Right renal pelvis (tissue), 4 donors: ENCODE measurements at places on chromosomes 7 and 10. TPM values are rescaled to one million over a fixed set of nuclear protein-coding genes. Genes with fewer than 3 reads are reported as not detected.

GRCh38 chr7:47543714-47544113 lies 38.2 kb downstream of the TNS3 start:
- DNase-seq, result no peak

- DNase-seq, result no peak
Observed at GRCh38 chr10:24951201-24952142, 934 bp downstream of the PRTFDC1 start.

GRCh38 chr10:11176746-11177145 lies 159.1 kb downstream of the CELF2 start:
- DNase-seq, result no peak

DNA sequence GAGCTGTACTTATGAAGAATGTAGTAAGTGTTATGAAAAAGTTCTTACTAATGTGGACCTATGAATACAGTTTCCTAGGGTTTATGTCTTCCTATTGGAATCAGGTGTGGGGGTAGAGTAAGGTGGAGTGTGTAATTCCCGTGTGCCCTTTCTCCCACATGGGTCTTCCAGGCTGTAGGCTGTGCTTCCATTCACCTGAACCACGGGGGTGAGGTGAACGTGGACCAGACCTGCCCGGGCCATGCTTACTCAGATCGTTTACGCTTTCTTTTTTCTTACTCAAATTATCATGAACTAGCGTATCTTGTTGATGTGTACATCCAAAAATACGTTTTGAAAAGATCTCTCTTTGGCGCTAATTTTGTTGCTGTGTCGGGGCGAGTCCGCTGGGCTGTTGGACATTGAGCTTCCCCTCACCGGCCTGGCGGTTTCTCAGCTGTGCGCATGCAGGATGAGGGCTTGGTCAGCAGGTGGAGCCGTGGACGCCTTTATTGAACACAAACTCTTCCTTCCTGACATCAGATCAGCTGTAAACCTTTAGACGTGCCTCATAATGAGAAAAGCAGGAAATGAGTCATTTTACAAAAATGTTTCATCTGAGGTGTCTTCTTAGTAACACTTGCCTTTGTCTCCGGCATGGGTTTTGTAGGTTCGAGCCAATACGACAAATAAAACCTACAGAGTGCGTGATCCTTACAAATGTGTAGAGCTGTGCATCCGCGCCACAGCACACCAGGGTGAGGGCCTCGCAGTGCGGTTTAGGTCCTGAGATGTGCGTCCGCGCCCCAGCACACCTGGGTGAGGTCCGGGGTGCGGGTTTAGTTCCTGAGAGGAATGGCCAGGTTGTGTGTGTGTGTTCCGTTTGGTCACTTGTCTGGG lies 53.8 kb downstream of the WDR37 start:
- DNase-seq, result peak; percentile 45

DNA sequence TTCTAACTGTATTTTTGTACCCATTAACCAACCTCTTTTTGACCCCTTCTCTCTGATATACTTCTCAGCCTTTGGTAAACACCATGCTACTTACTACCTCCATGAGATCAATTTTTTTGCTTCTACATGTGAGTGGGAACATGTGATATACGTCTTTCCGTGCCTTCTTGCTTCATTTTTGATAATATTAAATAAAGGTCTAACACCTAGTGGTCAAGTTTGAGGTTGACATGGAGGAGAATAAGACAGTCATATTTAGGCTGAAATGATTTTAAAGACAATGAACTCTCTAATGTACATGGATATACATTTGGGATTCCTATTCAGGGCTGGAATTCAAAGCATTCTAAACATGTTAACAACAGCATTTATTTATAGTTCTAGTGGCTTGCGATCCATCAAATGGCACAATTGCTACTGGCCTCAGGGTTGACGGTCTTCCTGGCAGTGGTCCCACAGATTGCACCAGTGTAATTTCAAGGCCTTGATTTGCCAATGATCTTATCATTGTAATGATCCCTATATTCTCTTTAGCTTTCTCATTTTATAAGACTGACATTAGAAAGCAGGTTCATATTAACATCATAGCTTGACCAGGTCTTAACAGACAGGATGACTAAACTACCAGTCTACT lies 315.9 kb upstream of the ETV1 start:
- DNase-seq, result no peak

GRCh38 chr10:8323428-8324054 lies 269.1 kb downstream of the GATA3 start:
- DNase-seq, result no peak

GRCh38 chr7:97732565-97733275 lies 834 bp downstream of the TAC1 start:
- no peak for DNase-seq

- no peak for DNase-seq
Observed at GRCh38 chr7:46927131-46927810, 654.6 kb downstream of the TNS3 start.

- no peak for DNase-seq
Observed at GRCh38 chr7:70698219-70698832, 433.6 kb upstream of the GALNT17 start.

GRCh38 chr7:132430041-132430855 lies 146.0 kb downstream of the PLXNA4 start:
- no peak for DNase-seq

DNA sequence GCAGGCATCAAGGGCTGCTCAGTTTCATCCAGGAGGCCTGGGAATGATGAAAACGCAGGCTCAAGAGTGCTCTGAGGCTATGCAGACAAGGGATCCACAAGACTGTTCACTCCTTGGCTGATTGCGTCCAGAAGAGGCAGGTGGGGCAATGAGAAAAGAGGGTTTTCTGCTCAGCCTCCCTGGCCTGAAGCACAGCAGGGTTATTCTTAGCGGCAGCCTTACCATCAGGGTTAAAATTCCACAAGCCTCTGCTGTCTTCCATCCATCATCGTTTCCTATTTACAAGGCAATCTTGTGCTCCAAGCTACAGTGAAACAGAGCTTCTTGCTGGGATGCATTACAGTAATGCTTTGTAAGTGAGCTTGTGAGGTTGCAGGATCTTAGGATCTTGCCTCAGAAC lies 129.4 kb upstream of the SHH start:
- no peak for DNase-seq

- no peak for DNase-seq
Observed at GRCh38 chr10:119806334-119807130, 66.1 kb downstream of the MCMBP start.

GRCh38 chr10:95560278-95561176 lies 644 bp downstream of the SORBS1 start:
- no peak for DNase-seq

DNA sequence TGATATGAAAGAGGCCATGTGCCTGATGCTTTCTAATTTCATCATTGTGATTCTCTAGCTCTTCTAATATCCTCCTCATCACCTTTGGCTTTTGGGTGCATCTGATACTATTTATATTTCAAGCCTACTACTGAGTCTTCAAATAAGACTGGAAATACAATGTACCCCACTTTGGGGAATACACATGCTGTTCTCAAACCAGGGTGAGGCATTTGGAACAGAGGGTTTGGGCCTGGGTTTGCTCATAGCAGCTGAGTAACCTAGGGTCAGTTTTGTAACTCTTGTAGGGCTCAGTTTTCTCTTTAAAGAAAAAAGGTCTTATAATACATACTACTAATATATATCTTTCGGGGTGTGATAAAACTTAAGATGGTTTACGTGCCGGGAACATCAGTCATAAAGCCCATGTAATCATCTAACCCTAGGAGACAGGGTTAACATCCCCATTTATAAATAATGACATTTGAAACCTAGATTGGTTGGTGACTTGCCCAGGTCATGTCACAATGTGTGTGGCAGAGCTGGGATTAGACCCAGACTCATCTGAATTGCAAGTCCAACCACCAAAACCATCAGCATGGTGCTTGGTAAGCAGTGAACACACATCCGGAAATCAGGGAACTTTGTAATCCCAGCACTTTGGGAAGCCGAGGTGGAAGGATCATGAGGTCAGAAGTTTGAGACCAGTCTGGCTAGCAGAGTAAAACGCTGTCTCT lies 23.0 kb downstream of the AKR1B15 start:
- DNase-seq, result no peak

- DNase-seq, result no peak
Observed at GRCh38 chr10:131870831-131871672, 29.8 kb upstream of the PPP2R2D start.

- no peak for DNase-seq
Observed at GRCh38 chr7:80910228-80910627, 8.6 kb downstream of the SEMA3C start.

DNA sequence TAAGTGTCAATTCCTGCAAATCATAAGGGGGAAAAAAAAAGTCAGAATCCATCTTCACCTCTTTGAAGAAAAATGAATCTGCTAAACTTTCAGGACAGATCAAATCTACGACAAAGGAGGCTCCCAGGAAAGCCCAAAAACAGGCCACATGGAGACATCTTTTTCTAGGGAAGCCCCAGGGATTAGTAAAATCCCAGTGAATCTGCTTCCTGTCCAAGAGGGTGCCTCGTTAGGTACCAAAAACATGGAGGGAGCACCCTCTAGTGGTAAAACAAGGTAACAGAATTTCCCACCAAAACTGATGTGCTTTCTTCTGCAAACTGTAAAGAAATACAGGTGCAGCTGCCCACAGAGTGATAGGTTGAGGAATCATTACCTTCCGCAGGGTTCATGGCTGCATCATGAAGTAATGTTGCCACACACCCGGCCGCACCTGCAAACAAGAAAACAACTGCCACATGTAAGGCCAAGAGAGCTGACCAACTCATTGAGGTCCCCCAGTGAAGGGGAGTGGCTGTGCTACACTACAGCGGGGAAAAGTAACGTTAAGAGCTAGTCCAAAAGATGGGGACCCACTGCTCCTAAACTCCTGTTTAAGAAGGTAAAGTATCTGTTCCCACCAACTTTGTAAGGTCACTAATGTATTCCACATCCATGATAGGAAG lies 7.9 kb downstream of the SLC25A28 start:
- DNase-seq, result peak; percentile 38

GRCh38 chr10:5860066-5860465 lies 29.6 kb downstream of the ANKRD16 start:
- DNase-seq, result no peak

- peak; percentile 43 for DNase-seq
Observed at GRCh38 chr7:34133983-34134782, 228.8 kb downstream of the BMPER start.

DNA sequence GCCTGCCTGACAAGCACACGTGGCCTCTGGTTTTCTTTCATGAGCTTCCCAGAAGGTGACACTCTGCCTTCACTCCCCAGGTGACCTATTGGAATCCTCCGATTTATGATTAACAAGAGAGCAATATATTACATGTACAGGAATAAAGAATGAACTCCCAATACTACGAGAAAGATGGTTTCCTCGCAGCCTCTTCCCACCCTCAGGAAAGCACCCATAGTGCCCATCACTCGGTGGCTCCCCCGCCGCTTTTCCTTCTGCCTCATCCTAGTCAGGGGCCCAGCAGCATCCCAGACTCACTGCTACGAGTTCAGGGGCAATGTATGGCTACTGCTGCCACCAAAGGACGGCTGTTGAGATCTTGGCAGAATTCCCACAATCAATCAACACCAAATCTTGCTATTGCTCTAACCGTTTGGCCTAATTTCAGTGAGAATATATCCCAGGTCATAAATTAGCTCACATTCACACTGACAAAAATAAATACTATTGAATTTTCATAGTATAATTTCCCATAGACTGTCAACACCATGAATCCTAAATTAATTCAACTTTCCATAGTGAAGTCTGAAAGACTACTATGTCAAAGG lies 196.3 kb downstream of the TNS3 start:
- no peak for DNase-seq

GRCh38 chr10:88980247-88980646 lies 10.4 kb upstream of the FAS start:
- no peak for DNase-seq

DNA sequence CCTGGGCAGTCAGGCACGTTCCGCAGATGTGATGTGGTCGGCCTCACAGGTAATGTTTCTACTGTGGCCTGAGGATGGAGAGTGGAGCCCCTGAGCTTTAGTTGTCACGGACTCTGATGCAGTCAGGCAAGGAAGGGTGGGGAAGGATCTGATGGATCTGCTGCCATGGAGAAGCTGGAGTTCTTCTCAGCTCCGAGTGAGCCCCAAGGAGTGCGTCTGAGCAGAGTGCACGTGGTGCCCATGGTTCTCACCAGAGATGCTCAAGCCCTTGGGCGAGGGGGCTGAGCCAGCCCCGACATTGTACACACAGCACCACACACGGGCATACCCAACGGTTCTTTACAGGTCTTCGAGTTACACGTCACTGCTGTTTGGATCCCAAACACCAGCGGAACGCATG lies 192.5 kb downstream of the EBF3 start:
- no peak for DNase-seq

GRCh38 chr7:118802726-118803125 lies 578.2 kb downstream of the ANKRD7 start:
- no peak for DNase-seq

DNA sequence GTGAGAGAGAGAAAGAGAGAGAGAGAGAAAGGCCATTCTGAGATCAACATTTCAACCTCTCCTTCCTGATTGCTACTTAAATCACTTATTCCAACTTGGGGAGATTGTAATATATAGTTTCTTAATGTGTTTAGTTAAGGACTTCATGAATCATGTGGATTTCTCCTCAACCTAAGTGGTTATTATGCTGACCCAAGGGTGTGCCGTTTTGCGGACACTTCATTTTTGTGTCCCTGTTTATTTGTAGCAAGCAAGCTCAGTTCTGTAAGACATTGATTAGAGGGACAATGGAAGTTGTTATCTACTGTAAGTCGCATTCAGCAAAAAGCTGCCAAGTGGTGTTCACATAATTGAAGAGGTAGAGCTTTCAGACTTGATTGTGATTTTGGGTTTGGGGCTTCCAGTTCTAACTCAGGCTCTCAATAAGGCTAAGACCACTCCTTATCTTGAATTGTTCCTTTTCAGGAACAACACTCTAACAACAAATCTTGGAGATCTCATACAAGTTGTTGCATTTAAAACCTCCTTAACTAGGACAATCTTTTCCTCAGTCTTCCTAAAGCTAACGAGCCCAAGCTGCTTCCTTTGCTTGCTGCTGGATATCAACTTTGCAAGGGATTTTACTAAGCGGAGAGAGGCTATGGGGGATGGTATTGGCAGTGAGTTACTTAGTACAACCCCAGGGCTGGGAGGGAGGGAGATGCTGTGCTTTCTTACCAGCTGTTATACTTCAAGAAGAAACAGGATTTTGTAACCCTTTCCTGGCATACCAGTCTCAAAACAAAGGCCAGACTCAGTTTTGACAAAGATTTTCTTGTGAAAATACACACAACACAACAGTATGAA lies 19.8 kb upstream of the COL1A2 start:
- DNase-seq, result peak; percentile 85

- no peak for DNase-seq
Observed at GRCh38 chr10:75664968-75665367, 233.5 kb downstream of the LRMDA start.

IFIT1B gene
- polyA plus RNA-seq, result 0.15 TPM

ZDHHC6 gene
- polyA plus RNA-seq, result 72.7 TPM

TFEC gene
- 26.3 TPM for polyA plus RNA-seq

PRPS1L1 gene
- polyA plus RNA-seq, result not detected

EVX1 gene
- polyA plus RNA-seq, result not detected

FAM180A gene
- polyA plus RNA-seq, result 0.06 TPM

CCDC3 gene
- 11.4 TPM for polyA plus RNA-seq

MOGAT3 gene
- 1.1 TPM for polyA plus RNA-seq

LIPJ gene
- 0.15 TPM for polyA plus RNA-seq

PHYHIPL gene
- polyA plus RNA-seq, result 16.2 TPM
